ENCODE measurements at places on chromosomes 12 and 14.

- no peak for DNase-seq
These were observed 51.4 kb upstream of the SLC6A15 start for GRCh38 chr12:84964048-84964447.

DNA sequence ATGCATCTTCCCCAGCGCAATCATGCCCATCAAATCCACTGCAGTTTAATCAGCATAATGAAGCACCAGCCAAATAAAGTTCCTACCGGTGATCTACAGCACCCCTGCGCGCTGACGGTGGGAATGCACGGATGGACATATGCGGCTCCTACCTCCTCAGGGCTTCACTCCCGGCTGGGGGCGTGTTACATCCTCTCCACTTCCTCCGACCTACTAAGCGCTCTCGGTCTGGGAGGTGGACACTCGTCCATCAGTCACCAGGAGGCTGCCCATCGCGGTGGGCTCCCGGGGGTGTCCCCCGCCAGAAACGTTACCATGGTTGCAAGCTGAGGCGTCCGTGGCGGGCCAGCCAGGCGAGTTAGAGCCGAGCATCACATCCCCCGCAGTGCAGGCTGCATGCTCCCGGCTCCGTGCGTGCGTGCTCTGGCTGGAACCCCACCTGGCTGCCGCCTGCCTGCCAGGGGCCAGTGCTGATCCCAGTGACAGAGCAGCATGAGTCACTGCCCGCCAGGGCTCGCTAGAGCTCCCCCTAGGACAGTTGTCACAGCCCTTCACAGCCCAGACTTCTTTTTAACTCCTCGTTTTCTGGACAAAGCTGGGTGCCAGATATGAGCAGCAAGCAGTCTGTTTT lies 73.0 kb downstream of the CIT start:
- no peak for DNase-seq

DNA sequence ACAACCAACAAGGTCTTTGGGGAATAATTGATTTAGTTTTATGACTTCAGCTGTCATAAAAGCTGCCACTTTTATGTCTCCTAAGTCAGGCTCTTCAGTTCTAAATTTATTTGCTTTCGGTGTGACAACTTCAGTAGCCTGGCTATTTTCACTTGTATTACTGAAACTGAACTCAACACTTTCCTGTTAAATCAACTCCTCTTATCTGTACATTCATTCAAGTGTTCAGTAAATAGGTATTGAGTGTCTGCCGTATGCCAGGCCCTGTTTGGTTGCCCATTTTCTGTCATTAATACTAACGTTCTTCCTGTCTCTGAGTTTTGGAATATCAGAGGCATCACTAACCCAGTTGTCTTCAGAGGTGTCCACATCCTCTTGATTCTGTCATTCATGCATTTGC lies 7.5 kb downstream of the UTP20 start:
- DNase-seq = no peak

GRCh38 chr14:81164167-81164774 lies 56.5 kb downstream of the GTF2A1 start:
- DNase-seq = no peak

- no peak for DNase-seq
These were observed 107.2 kb downstream of the DUSP6 start for GRCh38 chr12:89245090-89245489.

DNA sequence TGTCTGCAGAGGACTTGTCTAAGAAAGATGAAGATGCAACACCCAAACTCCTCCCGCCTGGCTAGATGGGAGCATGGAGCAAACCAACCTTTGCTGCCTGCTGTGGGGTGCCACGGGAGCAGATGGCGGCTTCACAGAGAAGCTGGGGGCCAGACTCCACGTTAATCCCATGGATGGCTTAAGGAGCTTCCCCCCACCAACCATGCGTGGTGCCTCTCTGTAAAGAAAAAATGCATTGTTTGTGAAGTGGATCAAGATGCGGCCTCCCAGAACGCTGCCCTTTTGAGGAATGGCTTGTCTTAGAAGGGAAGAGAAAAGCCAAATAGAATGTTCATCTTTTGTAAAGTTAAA lies 15.6 kb downstream of the MVK start:
- no peak for DNase-seq

DNA sequence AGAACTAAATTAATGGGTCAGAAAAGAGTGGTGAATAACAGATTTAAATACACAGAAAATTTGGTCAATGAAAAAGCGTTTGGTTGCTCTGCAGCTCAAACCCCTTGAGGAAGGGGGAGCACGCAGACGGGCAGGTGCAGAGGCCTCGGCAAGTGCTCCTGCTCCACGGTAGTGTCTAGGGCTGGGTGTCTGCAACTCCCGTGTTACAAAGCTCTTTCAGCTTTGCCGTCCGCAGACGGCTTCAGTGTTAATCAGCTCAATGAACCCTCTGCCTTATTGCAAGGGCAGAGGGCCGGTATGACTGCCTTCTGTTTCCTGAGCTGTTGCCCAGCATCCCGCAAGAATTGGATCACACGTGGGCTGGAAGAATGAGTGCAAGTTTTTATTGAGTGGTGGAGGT lies 125.7 kb upstream of the TRHDE start:
- no peak for DNase-seq

GRCh38 chr14:20630340-20631022 lies 11.0 kb downstream of the OR6S1 start:
- DNase-seq = no peak

DNA sequence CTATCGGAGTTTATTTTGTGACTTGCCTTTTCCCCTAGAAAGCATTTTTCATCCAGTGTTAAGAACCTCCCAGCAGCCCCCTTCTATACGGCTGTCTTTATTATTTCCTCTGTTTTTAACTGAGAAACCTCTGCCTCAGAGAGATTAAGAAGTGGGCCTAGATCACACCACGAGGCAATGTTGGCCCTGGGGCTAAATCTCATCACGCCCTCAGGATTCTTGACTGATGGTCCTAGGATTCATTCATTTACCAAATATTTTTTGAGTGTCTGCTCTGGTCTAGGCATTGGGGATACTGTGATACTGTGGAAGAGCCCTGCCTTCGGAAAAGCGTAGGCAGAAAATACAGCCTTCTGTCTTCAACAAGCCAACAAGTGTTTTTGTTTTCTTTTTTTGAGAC lies 42.1 kb downstream of the C14orf132 start:
- no peak for DNase-seq

- no peak for DNase-seq
These were observed 12.1 kb upstream of the GALNT9 start for GRCh38 chr12:132341318-132342050.

DNA sequence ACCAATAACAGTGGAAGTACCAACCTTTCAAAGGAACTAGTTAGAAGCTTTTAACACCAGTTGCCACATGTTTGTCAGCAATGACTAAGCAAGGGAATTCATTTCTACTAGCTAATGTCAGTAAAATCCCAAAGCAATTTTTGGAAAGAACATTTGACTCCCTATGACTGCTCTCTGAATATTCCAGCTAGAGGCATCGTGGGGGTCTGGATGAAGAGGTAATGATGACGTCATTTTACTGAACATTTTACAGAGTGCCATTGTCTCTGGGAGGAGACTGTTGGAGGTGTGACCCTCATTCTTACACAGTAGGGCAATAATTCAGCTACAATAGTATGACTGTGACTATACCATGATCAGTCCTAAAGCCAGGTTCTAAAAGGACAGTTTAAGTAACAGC lies 204.8 kb downstream of the ITPR2 start:
- DNase-seq = no peak

- no peak for DNase-seq
These were observed 9.1 kb downstream of the SNX6 start for GRCh38 chr14:34620839-34621238.

DNA sequence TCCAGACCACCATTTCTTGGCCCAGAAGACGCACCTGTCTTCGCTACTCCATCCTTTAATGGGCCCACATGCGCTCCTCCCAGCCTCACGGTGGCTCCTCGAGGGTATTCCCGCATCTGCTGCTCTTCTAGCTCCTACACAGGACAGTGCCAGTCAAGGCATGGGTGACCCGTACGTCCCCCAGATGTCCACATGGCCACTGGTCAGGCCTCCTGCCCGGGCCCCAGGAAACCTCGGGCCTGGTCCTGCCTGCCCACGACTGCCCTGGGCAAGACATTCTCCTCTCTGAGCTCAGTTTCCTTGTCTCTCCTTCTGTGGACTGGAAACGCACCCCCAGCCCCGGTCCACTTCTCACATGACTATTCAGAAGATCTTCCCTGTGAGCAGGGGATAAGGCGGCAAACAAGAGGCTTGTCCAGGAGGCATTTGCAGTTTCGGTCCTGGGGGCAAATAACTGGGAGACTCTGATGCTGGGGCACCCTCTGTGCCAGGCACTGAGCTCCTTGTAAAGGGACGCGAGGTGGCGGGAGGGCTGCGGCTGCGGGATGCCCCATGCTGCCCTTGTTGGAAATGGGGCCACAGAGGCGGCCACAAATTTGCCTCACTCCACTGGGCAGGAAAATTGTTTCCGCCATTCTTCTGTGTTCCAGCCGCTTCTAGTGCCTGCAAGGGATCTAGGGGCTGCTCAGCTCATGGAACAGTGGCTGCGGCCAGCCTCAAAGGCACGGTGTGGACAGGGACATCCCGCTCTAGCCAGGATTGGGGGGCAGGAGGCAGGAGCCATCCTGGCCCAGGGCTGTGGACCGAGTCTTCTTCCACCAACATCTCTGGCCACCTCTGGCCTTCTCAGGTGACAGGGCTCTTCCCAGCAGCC lies 6.8 kb upstream of the BEGAIN start:
- no peak for DNase-seq

DNA sequence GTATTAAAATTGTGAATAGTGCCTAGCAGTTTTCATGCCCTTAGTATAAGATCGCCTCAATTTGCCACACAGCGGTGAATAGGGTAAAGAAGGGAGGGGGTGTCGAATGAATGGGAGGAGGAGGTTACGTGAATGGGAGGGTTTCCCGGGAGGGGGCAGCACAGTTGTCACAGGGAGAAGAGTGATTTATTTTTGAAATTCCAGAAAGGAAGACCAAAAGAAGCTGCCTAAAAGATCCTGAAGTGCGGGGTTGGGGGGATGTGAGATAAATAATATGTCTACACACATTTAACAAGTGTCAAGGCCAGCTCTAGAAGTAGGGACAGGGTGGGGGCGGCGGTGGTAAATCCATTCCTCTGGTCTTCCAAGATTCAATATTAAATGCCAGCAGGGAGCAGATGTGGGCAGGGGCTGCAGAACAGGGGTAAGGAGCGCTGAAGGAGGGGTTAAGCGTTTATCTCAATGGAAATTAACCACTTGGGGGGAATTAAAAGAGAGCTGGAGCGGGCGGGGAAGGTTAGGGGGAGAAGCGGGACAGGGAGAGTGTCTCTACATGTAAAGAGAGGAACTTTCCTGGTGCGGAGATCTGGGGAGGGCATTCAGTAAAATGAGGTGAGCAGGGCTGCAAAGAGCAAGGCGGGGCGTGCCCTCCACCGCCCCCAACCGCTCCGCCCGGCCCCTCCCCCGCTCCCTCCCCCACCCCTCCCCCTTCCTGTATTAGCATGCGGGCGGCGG lies 867 bp downstream of the C12orf42 start:
- DNase-seq = no peak

GRCh38 chr12:1319212-1319611 lies 275.2 kb downstream of the FBXL14 start:
- DNase-seq = no peak

DNA sequence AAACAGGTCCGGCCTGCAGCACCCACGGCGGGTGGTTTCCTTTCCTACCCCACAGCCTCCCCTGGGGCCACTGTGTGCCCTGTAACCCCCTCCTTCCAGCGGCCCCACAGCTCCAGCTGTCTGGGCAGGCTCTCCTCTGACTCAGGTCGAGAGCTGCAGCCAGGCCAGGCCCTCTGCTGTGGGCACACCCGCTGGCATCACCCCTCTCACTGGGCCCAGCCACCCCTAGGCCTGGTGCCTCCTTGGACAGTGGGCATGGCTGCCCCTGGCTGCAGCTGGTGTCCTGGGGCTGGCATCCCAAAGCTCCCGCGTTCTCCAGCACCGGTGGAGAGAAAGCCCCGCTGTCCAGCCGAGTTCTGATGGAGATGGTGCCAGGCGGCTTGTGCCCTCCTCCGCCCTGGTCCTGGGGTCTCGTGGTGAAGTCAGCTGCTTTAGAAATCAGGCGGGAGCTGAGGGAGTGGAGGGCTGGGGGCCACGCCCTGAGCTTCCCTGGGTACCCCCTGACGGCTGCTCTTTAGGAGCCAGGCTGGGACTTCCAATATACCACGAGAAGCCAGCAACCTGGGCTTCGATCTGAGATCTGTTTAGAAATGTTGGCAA lies 114.9 kb downstream of the KIF26A start:
- no peak for DNase-seq

GRCh38 chr14:60506985-60507829 lies 1.7 kb upstream of the SIX6 start:
- no peak for DNase-seq

- DNase-seq = peak; percentile 70
These were observed 11.0 kb downstream of the PDE1B start for GRCh38 chr12:54560374-54560858.

DNA sequence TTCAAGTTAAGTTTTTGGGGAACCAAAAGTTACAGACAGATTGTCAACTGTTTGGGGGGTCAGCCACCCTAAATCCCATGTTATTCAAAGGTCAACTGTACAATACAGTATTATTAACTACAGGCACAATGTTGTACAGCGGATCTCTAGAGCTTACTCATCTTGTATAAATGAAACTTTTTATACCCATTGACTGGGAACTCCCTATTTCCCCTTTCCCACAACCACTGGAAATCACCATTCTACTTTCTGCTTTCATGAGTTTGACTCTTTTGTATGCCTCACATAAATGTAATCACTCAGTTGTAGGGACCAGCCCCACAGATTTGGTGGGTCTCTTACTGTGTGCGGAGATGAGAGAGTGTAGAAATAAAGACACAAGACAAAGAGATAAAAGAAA lies 57.8 kb downstream of the SLCO1B3 start:
- no peak for DNase-seq

- no peak for DNase-seq
These were observed 257.5 kb downstream of the MSRB3 start for GRCh38 chr12:65535946-65536345.

DNA sequence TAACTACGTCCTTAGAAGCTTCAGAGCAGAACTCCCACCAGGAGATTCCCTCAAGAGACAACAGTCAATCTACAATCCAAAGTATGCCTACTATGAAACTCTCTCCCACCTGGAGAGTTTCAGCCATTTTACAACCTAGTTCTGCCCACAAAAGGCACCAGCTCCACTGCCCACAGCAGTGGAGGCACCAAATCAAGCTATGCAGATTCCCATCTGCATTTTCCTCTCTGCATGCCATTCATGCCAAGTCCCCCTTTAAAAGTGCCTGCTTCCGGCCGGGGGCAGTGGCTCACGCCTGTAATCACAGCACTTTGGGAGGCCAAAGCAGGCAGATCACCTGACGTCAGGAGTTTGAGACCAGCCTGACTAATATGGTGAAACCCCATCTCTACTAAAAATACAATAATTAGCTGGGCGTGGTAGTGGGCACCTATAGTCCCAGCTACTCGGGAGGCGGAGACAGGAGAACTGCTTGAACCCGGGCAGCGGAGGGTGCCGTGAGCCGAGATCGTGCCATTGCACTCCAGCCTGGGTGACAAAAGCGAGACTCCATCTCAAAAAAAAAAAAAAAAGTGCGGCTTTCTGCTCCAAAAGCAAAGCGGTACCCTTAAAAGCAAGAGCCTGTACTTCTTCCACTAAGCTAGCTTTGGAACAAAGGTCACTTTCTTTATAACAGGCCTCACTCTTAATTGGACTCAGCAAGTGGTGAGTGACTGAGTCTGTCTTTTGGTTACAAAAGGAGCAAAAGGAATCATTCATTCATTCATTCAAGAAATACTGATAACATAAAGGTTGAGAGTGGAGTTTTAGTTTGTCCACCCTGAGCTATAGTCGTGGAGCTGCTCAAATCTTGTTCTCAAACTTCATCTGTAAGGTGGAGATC lies 10.1 kb upstream of the DLGAP5 start:
- no peak for DNase-seq

Measured in activated T-helper 1 cell treated with Interleukin-2 at 50 U/mL for 16 hours (primary cell).